EL (cell line): ENCODE measurements at places on chromosomes 2 and 18.

- DNase-seq, result no peak
Observed at GRCh38 chr2:189500456-189501160, 59.3 kb downstream of the WDR75 start.

- DNase-seq, result no peak
Observed at GRCh38 chr18:63293935-63294334, 25.6 kb downstream of the BCL2 start.

- DNase-seq, result no peak
Observed at GRCh38 chr2:70916291-70916690, 19.4 kb upstream of the ATP6V1B1 start.

DNA sequence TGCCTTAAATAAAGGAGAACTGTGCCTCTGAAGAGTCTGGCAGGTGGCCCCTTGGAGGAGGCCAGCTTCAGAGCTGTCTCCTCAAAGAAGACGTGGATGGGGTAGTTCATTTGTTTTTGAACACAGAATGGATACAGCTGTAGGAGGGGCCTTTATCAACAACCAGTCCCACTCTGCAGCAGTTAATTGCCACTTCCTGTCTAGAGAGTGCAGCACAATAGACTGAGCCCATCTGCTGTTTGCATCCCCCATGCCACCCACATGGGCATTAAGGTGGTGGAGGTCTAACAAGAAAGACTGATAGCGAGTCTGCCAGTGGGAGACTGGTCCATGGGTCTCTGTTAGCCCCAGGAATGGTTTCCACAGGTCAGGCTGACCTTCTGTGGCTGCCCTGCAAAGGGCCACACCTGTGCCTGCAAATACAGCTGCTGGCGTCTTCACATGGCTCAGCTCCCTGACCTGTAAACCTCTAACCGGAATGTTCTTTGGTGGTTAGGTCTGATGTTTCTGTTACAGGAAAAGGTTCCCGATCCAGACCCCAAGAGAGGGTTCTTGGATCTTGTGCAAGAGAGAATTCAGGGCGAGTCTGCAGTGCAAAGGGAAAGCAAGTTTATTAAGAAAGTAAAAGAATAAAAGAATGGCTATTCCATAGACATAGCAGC is 153.3 kb upstream of the ITGA6 start:
- DNase-seq, result no peak

GRCh38 chr18:8396254-8396653 is 213.0 kb upstream of the RAB12 start:
- DNase-seq, result no peak

DNA sequence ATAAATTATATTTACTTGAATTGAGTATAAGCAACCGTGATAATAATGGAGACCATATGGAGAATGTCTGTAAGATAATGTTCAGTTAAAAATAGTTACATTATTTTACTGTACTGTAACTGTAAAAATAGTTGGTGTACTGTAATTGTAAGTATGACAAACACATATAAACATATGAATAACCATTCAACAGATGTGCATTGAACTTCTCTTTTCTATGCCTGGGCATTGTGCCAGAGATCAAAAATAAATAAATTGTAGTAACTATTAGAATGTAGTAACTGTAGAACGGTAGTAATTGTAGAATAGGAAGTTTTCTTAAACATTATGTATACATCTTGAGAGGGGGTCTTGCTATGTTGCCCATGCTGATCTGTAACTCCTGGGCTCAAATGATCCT is 287.4 kb upstream of the EPAS1 start:
- DNase-seq, result peak; percentile 57

DNA sequence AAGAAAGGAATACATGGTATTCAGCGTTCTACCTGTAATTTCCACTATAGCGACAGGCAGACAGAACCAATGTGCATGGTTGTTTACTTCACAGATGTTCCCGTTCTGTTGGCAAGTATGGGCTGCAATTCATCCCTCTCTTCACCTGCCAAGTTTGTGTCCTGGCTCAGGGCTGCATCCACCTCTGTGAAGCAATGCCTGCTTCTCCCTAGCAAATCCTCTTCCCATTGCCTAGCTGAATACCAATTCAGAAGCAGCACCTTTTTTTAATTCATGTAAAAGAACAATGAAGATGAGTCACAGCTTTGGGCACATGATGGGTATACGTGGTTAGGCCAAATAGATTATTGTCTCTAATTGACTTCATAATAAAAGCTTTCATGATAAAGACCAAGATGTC is 54.7 kb upstream of the LRATD1 start:
- DNase-seq, result no peak

- no peak for DNase-seq
Observed at GRCh38 chr2:169761970-169762292, 28.3 kb downstream of the KLHL23 start.

DNA sequence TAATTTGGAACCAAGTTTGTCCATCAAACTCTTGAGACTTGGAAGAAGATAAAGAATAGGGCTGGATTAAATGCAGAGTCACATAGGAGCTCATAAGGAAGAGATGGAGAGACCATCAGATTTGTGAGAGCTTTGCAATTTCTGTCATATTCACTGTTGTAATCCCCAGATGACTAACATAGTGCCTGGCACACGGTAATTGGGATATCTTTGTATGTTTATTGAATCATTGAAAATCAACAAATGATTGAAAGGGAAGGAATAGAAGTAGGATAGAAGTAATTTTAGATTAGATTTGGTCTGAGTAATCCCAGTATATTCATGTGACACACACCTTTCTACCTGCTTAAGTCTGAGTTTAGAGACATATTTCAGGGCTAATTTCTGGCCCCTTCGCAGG is 75.4 kb downstream of the LCLAT1 start:
- DNase-seq, result no peak

DNA sequence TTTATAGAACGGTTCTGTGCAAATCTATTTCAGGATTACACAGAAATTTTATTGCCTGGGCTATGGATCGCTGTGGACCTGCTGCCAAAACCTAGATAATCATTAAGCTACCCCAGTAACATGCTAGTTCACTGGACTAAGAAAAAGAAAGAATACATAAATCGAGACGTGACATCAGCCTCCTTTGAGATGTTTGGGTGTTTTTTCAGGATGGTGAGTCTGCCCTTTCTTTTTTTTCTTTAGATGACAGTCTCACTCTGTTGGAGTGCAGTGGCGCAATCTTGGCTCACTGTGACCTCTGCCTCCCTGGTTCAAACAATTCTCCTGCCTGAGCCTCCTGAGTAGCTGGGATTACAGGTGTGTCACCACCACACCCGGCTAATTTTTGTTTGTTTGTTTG is 52.0 kb downstream of the FHOD3 start:
- DNase-seq, result no peak

GRCh38 chr2:196745711-196746110 is 53.8 kb downstream of the GTF3C3 start:
- DNase-seq, result no peak
